ENCODE measurements at places on chromosomes 12 and 14. TPM values are rescaled to one million over a fixed set of nuclear protein-coding genes. Genes with fewer than 3 reads are reported as not detected.

Gene CLEC6A
- not detected for total RNA-seq

Gene PDZRN4
- not detected for total RNA-seq

Gene SOAT2
- not detected for total RNA-seq

Gene SLC8B1
- total RNA-seq, result 15.6 TPM

Gene TBX5
- not detected for total RNA-seq

Gene PRICKLE1
- total RNA-seq, result 16.3 TPM

Gene GLI1
- total RNA-seq, result under 0.01 TPM

Gene ZNF740
- total RNA-seq, result 11.8 TPM

Gene KRT75
- total RNA-seq, result not detected

Gene C12orf54
- not detected for total RNA-seq

Gene LRIG3
- total RNA-seq, result 33.0 TPM

Gene LTBR
- total RNA-seq, result 47.9 TPM

Gene AQP2
- not detected for total RNA-seq

Gene CCDC197
- total RNA-seq, result not detected

Gene POTEM
- not detected for total RNA-seq

Gene NDRG2
- total RNA-seq, result 2.1 TPM

Gene CRACR2A
- total RNA-seq, result 15.4 TPM

Gene ASCL1
- not detected for total RNA-seq
